ENCODE measurements at places on chromosomes 16 and 17.

DNA sequence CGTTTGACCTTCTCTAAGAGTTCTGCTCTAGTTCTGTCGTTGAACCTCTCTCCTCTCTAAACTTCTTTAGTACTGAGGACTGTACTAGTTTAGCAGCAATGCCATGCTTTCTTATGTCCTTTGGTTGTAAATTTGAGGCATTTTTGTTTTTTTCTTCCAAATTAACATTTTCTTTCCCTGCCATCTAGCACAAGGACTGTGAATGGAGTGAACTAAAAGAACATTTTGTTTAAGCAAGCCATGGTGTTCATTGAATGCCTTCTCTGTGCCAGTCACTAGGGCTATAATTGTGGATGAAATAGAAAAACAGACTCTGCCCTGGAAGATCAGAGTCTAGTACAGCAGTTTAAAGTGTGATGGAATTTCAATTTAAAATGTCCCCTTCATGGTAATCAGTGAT lies 137.9 kb downstream of the FTO start:
- DNase-seq = no peak

DNA sequence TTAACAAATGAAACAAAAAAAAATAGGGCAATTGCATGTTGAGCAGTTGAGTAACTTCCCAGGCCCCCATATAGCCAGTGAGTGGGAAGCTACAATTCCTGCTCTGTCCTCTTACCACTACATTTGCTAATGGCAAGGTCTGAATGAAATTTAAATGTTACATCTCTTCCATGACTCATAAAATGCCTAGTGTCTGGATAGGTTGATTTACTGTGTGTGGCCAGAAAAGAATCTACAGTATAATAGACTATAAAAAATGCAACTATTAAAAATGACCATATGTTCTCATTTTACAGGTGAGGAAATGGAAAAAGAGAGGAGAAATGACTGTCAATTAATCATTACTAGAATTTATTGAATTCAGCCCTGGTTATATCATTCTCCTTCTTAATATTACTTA lies 1199.3 kb downstream of the CDH11 start:
- DNase-seq = no peak

GRCh38 chr16:87076950-87077749 lies 240.0 kb downstream of the C16orf95 start:
- DNase-seq = peak; percentile 40

GRCh38 chr16:69064124-69064763 lies 41.2 kb upstream of the HAS3 start:
- DNase-seq = no peak

DNA sequence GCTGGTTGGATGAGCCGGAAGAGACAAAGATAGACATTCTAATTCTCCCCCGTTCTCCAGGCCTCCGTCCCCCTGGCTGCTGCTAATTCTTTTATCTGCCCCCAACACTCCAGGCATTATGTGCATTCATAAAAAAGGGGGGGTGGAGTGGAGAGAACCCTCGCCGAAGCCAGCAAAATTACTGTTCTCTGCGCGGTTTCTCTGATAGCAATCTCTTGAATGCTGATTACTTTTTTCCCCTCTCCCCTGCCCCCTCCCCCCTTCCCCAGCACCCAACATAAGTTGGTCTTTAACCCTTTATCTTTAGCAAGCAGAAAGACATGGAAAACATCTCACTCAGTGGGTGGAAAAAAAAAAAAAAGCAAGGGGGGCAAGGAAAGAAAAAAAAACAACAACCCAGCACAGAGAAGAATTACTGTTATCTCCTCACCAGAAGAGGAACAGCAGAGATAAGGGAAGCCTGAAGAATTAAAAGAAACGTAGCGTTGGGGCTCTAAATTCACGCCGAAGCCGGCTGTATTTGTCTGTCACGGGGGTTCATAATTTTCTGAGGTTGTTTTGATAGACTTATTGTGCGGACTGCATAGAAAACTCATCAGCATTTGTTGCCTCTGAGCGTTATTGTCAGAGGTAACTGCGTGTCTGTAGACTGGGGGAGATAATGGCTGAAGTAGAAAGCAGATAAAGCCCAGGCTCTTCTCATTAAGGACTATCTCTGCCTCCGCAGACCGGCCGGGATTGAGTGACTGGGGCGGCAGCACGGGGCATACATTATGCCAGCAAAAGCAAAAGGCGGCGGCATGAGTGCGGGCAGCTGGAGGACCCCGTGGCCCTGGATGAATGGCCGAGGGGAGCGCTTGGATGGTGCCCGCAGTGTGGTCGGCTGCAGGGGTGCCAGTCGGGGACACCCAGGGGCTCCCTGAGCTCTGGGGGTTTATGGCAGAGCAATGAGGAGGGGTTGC lies 126.9 kb downstream of the MRM1 start:
- peak; percentile 27 for DNase-seq

DNA sequence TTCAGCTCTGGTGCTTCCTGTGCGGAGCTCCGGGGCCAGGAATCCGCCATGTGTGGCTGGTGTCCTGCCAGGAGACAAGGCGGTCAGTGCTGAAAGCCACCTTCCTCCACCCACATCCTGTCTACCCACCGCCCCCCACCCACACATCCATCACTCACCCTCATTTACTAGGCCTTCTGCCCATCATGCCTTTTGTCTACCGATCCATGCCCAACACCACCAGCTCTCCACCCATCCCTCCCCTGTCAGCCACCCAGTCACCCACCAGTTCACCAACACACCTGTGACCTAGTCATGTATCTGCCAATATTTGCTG lies 241.4 kb downstream of the KATNIP start:
- no peak for DNase-seq

GRCh38 chr17:81846743-81847689 lies 12.2 kb upstream of the PPP1R27 start:
- DNase-seq = no peak

- DNase-seq = peak; percentile 1
Observed at GRCh38 chr17:60393840-60394723, 2.1 kb upstream of the USP32 start.

DNA sequence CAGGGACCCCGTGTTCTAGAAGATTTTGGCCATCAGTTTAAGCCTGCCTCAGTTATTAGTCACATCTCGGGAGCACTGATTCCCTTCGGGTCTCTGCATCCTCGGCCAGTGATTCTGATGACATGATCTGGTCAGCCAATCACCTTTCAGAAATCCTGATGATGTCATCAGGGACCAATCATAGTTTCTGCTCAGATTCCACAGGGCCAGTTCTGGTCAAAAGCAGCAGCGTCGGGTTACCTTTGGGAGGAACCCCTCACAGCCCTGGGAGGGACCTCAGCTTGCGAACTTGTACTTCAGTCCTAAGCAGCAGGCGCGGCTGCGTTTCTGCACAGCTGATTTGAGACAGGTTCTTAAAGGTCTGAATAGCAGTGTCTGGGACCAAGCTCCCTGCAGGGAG lies 13.9 kb downstream of the KDM8 start:
- no peak for DNase-seq

GRCh38 chr16:85320677-85321385 lies 208.6 kb upstream of the CIBAR2 start:
- DNase-seq = no peak

DNA sequence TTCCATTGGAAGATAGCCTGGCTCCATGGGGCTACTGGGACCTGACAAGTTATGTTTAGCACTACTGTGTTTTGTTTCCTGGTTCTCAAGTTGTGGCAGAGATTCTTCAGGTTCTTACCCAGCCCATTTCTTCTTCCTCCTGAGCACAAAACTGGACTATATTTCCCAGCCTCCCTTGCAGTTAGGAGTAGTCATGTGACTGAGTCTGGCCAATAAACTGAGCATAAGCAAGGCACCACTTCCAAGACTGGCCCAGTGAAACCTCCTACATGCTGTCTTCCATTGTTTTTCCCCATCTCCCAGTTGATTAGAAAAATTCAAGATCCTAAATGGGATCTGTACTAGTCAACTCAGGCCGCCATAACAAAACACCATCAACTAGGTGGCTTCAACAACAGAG lies 28.2 kb upstream of the RBBP6 start:
- no peak for DNase-seq

DNA sequence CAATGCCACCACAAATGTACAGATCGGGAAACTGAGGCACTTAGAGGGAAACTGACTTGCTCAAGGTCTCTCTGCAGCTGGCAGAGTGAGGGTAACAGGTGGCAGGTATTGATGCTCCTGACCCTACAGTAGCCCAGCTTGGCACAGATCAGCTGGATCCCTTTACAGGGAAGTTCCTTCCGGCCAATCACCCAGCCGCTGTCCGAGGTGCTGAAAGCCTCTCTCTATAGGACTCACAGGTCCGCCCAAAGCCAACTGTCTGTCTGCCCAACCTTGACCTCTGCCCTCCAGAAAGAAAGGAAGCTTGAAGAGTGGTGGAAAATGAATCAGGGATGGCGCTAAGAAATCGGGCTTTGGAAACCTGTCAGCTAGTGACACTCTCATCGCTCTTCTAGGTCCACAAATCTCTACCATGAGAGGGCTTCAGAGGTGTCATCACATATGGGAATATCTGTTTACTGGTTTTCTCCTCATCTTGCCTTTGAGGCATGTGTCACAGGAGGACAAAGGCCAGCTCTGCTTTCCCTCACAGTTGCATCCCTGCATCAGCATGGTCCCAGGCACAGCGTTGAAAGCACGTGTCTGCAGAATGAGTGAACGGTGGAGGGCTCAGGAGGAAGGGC lies 246.2 kb downstream of the KATNIP start:
- DNase-seq = peak; percentile 8

DNA sequence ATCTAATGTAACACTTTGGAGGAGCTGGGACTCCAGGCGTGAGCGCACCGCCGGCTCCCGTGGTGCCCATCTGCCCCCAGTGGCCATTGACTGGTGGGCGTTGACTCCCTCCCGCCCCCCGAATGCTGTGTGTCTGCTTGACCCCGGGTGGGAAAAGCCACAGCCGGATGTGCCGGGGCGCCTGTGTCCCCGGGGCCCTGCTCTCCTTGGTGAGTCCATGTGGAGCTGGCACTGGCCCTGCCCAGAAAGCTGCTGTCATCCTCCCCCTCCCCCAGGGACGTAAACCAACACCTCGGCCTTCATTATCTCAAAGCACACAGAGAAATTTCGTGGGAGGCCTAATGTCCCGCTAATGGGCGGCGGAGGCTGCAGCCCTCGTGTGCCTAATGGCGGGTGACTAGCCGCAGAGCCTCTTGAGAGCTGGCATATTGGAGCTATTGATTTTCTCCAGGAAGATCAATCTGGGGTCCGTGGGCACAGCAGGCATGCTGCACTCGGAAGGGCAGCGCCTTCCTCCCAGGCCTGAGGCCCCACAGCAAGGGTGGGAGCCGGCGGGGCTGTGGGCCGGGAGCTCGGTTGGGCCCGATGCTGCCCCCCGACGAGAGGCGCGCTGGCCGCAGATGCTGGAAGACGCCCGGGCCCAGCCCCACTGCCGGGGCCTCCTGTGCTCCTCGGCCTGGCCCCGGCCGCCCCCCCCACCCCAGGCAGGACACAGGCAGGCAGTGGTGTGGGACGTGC lies 4.0 kb upstream of the PERCC1 start:
- DNase-seq = no peak

GRCh38 chr16:12541672-12542071 lies 262.0 kb downstream of the CPPED1 start:
- no peak for DNase-seq

GRCh38 chr17:66306446-66306845 lies 4.0 kb downstream of the PRKCA start:
- DNase-seq = no peak

DNA sequence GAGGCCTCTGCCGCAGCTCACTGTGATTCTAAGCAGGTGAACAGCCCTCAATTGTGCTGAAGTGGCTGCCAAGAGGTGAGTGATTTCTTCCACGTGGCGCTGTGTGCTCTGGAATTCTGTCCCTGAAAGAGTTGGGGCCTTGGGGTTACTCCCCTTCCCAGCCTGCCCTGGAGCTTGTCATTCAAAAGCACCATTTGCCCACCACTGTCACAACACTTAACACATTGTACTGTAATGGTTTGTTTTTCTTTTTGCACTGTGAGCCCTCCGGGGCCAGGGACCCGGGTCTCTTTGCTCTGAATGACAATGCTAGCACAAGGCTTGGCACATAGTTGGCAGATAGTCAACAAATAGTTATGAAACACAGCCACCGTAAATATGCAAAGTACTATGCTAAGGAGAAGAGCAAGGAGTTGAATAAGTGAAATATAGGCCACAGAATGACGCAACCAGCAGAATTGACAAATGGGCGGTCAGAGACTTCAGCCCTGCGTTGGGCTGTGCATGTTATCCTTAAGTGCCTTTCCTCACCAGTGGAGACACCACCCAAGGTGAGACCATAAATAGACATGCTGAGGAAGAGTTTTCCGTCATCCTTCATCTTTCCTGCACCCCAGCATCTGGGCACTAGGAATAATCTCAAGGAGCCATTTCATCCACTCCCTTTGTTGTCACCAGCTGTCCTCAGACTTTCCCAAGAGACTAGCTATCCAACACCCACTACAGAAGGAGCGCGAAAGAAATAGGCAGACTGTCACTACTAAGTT lies 112.0 kb upstream of the DNAH9 start:
- DNase-seq = no peak

- peak; percentile 60 for DNase-seq
Observed at GRCh38 chr17:29176558-29177351, 3.4 kb downstream of the MYO18A start.

GRCh38 chr17:8382052-8382879 lies 727 bp downstream of the RPL26 start:
- no peak for DNase-seq

DNA sequence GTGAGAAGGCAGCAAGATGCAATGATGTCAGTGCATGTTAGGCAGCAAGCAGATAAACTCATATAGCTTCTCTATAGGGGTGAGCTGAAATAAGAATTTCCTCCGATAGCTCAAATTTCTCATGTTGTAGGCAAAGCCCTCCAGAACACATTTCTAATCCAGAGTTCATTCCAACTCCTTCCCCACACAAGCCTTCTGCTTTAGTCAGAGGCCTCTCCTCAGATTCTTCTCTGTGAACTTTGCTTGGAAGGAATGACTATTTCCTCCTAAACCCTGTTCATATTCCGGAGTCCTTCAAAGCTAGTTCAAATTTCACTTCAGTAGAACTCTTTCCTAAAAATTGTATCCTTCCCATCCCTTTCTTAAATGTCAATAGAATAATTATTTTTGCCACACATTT lies 144.8 kb downstream of the KCNJ2 start:
- no peak for DNase-seq

GRCh38 chr17:71104225-71104624 lies 934.9 kb downstream of the KCNJ2 start:
- no peak for DNase-seq

DNA sequence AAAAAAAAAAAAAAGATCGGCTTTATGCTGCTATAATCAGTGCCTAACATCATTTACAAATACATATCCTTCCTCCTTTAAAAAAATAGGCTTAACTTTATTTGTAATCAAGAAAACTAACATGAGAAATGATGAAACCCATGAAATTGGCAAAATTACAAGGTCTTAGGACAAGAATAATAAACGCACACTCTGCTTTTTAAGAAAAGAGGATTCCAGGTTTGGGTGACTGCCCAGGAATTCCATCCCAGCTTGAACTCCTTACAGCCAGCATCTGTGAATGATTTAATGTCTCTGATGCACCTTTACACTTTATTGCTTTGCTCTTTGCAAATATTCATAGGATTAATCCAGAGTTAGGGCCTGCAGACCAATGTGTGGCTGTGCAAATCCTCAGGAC lies 196.0 kb downstream of the CBLN1 start:
- DNase-seq = no peak

GRCh38 chr17:33642002-33642401 lies 348.9 kb upstream of the ASIC2 start:
- no peak for DNase-seq

Measured in activated naive CD8-positive, alpha-beta T cell treated with anti-CD3 and anti-CD28 coated beads for 36 hours (primary cell).